Right renal pelvis (tissue), 4 donors: ENCODE measurements at places on chromosomes 7 and 10. TPM values are rescaled to one million over a fixed set of nuclear protein-coding genes. Genes with fewer than 3 reads are reported as not detected.

FXYD4 gene
- polyA plus RNA-seq: 2.2 TPM

METTL2B gene
- polyA plus RNA-seq: 24.5 TPM

- DNase-seq: no peak
Observed at GRCh38 chr7:140541513-140542227, 62.4 kb upstream of the MKRN1 start.

DNA sequence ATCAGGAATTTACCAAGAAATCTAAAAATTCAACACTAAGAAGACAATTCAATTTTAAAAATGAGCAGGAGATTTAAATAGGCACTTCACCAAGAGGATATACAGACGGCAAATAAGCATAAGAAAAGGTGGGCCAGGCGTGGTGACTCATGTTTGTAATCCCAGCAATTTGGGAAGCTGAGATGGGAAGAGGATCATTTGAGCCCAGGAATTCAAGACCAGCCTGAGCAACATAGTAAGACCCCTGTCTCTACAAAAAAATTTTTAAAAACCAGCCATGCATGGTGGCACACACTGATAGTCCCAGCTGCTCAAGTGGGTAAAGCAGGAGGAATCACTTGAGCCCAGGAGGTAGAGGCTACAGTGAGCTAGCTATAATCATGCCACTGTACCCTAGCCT lies 3.5 kb upstream of the AKR1D1 start:
- no peak for DNase-seq

DNA sequence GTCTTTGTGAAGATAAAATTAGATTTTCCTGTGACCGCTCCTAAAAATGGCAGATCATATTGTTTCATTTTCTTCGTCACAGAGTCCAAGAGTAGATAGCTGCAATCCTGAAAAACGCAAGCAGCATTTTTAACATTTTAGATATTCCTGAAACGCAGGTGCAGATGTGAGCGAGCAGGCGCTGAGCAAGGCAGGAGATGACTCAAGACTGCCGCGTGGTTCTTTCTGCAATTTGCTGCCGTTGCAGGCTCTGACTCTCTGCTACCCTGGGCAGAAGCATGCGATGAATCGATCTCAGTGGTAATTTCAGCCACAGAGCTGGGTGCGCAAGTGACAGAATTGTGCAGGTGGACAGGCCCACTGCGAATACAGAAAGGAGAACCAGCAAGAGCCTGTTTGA lies 331.9 kb downstream of the ACTR3B start:
- DNase-seq: no peak

- DNase-seq: no peak
Observed at GRCh38 chr7:40530292-40530691, 395.5 kb downstream of the SUGCT start.

DNA sequence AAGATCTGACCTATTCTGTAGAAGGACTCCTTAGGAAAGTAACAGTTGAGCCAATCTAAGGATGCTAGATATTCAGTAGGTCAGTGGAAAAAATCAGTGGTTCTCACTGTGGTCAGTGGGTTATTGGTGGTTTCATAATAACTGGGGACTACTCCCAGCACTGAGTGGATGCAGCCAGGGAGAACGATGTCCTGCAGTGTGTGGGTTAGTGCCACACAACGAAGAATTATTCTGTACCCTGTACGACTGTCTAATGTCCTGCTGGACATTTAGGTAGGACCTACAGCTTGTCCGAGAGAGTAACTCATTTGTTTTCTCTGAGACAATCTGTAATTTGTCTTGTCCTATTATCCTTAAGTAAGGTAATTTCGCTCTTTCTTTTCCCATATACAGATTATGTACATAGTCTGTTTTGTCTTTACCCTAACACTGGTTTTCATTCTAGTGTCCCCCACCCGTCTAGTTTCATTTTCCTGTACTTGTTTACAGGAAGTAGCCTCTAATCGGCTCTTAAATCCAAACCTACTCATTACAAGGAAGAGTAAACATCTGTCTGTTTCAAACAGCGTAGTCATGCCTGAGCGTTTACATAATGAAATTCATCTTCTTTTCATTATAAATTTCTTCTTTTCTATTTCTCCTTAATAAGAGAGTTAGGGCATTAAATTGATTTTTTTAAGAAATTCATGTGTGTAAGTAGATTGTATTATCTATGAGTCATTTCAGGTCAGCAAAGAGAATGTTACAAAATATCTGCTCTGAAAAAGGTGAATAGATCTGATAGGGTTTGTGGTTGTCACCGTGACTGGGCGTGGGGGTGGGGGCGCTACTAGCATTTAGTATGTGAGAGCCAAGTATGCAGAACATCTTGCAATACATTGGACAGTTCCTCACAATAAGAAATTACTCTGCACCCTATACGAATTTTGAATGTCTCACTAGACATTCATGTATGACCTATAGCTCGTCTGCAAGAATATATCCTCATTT lies 8.3 kb upstream of the ZC3HAV1L start:
- DNase-seq: no peak

DNA sequence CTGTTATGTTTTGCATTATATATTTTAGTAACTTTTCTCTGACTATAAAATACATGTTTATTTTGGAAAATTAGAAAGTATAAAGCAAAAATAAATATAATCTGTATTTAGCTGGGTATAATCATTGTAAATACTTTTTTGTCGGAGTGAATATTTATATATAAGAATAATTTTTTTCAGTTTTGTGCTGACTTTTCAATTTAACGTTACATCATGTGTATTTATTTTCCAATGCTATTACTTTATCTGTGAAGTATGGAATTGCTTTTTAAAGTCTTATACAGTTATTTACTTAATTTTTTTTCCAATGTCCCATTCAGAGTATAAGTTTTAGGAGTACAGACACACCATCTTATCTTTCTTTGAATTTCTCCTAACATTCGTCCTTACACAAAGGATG lies 15.2 kb downstream of the AP3M1 start:
- DNase-seq: no peak
